Occipital lobe (tissue), 3 donors: ENCODE measurements at places on chromosomes 3 and 15. TPM values are rescaled to one million over a fixed set of nuclear protein-coding genes. Genes with fewer than 3 reads are reported as not detected.

The GHSR gene
- total RNA-seq, result not detected

The TEX55 gene
- total RNA-seq, result not detected

The BFSP2 gene
- total RNA-seq, result 1.1 TPM

The ROBO2 gene
- 377 TPM for total RNA-seq

The ERICH6 gene
- not detected for total RNA-seq

The IL17RE gene
- not detected for total RNA-seq

The ANKUB1 gene
- total RNA-seq, result 0.78 TPM

The GATA2 gene
- 0.31 TPM for total RNA-seq

The TMCO5A gene
- total RNA-seq, result not detected

The MRPS11 gene
- 16.7 TPM for total RNA-seq

The SCN5A gene
- total RNA-seq, result 0.16 TPM

The DHFR2 gene
- 14.0 TPM for total RNA-seq

The NEK11 gene
- 24.6 TPM for total RNA-seq

The IL16 gene
- 0.62 TPM for total RNA-seq

The IQCH gene
- total RNA-seq, result 2.8 TPM

The CASR gene
- not detected for total RNA-seq

The SEMA3B gene
- 2.3 TPM for total RNA-seq

The CNTN6 gene
- 4.7 TPM for total RNA-seq

The PLA2G4E gene
- total RNA-seq, result not detected

The EPB42 gene
- total RNA-seq, result 0.94 TPM

The FBXO40 gene
- 0.31 TPM for total RNA-seq

The CP gene
- 1.7 TPM for total RNA-seq

The RAD18 gene
- total RNA-seq, result 24.0 TPM

The SLC2A2 gene
- not detected for total RNA-seq

The PIK3R4 gene
- total RNA-seq, result 31.0 TPM

The SHC4 gene
- total RNA-seq, result 5.5 TPM

The MFGE8 gene
- 15.9 TPM for total RNA-seq

The NAALADL2 gene
- total RNA-seq, result 10.6 TPM

The CAMK2N2 gene
- total RNA-seq, result 3.4 TPM

The PP2D1 gene
- total RNA-seq, result not detected

The CD47 gene
- 352 TPM for total RNA-seq

The PLA1A gene
- total RNA-seq, result not detected

The TIGIT gene
- not detected for total RNA-seq

The ZWILCH gene
- total RNA-seq, result 43.0 TPM

The SPSB4 gene
- total RNA-seq, result 8.3 TPM

The IMPG2 gene
- 3.0 TPM for total RNA-seq

The AADACL2 gene
- not detected for total RNA-seq

The CEMIP gene
- 4.4 TPM for total RNA-seq

The ZNF662 gene
- 20.4 TPM for total RNA-seq

The ZDHHC23 gene
- 12.2 TPM for total RNA-seq

The MAGEF1 gene
- total RNA-seq, result 42.7 TPM

The SKOR1 gene
- 0.16 TPM for total RNA-seq

The CHRM5 gene
- total RNA-seq, result 0.47 TPM

The COMMD4 gene
- 17.5 TPM for total RNA-seq

The CDHR4 gene
- total RNA-seq, result not detected

The NUSAP1 gene
- 20.7 TPM for total RNA-seq

The CPNE9 gene
- 0.31 TPM for total RNA-seq

The HHLA2 gene
- total RNA-seq, result not detected

The TTLL13 gene
- 0.31 TPM for total RNA-seq

The KNL1 gene
- total RNA-seq, result 4.7 TPM

The FOXB1 gene
- total RNA-seq, result not detected

The PIGZ gene
- 5.0 TPM for total RNA-seq

The COL7A1 gene
- total RNA-seq, result 1.9 TPM
